ENCODE measurements at places on chromosomes 4 and X.

DNA sequence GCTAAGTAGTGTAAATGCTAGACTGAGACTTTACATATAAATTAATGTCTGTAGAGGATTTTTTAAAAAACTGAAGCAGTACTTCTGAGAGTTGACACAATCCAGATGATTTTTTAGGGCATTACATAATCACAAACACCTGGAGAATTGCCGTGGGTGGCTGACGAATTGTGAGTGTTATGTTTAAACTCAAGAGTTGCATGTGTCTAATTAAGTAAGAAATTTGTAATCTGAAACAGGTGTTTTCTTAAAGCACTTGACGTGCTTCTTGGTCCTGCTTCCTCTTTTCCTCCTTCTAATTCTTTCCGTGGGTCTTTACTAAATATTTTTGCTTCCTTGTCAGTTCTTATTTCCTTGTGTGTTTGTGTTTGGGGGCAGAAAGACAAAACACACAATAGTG is 27.8 kb downstream of the PIR start:
- DNase-seq = no peak

GRCh38 chr4:8745005-8745790 is 126.4 kb downstream of the HMX1 start:
- DNase-seq = no peak

- no peak for DNase-seq
These were observed 95.6 kb upstream of the FAM9C start for GRCh38 chrX:13140007-13140406.

DNA sequence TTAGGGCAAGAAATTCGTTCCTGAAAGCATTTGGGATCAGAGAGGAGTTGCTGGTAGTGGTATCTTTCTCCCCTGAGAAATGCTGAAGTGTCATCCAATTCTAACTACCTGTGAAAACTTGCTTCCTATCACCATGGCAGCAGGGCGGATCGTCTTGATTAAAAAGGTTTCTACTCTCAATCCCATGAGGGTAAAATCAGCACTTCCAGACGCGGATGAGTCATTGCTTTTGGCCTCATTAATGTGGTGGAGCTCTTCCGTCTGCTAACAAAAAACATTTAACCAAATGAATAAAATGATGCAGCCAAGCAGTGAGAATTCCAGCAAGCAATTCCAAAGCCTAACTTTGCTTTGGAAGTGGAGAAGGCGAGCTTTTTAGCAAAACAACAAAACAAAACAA is 325.6 kb downstream of the CAMK2D start:
- no peak for DNase-seq

GRCh38 chrX:39318506-39319343 is 517.5 kb downstream of the MID1IP1 start:
- DNase-seq = no peak

GRCh38 chr4:11720292-11720691 is 291.6 kb upstream of the HS3ST1 start:
- DNase-seq = peak; percentile 21

- DNase-seq = no peak
These were observed 31.8 kb upstream of the ZCCHC13 start for GRCh38 chrX:74272230-74272629.

DNA sequence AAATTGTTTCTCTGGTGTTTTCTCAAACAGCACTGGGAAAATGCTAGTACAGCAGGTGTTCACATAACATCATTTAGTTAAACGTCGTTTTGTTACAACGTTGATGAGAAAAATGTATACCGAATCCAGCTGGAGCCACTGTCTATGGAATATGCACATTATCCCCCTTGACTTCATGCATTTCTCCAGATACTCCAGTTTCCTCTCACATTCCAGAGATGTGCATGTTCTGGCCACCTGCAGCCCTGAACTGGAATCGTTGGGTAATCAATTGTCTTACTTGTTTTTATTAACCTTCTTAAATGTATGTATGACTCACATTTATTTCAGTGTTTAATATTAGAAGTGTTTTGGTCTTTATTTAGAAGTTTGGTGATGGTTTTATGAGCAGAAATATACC is 18.4 kb upstream of the ODAM start:
- no peak for DNase-seq

DNA sequence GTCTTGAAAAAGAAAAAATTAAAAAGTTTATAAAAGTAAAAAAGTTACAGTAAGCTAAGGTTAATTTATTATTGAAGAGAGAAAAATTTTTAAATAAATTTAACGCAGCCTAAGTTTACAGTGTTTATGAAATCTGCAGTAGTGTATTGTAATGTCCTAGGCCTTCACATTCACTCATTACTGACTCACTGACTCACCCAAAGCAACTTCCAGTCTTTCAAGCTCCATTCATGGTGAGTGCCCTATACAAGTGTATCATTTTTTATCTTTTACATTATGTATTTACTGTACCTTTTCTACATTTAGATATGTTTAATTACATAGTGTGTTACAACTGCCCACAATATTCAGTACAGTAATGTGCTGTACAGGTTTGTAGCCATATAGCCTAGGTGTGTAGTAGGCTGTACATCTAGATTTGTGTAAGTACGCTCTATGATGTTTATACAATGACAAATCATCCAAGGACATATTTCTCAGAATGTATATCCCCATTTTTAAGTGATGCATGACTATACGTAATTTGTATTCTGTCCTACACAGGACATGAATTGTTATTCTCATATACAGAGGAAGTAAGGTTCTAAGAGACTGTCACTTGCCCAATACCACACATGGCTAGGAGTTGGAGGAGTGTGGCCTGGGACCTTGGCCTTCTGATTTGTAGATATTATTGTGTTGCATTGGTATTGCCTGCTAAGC is 19.5 kb upstream of the PDCL2 start:
- no peak for DNase-seq

- DNase-seq = no peak
These were observed 25.2 kb upstream of the PRSS48 start for GRCh38 chr4:151251603-151252304.

Data from A549 (cell line).